ENCODE measurements at places on chromosomes 1 and 21. TPM values are rescaled to one million over a fixed set of nuclear protein-coding genes. Genes with fewer than 3 reads are reported as not detected.

Gene TFF3
- not detected for total RNA-seq

Gene GPR52
- total RNA-seq, result 3.0 TPM

Gene CCDC30
- 0.68 TPM for total RNA-seq

Gene LPAR3
- total RNA-seq, result 0.21 TPM

Gene ATP1A4
- total RNA-seq, result not detected

Gene NKAIN1
- not detected for total RNA-seq

Gene PBX1
- total RNA-seq, result not detected
